ENCODE measurements at places on chromosomes 2 and 18.

- no peak for DNase-seq
These were observed 1042.5 kb downstream of the DPP10 start for GRCh38 chr2:115484983-115485382.

- DNase-seq: no peak
These were observed 42.8 kb downstream of the PROKR1 start for GRCh38 chr2:68686178-68686577.

DNA sequence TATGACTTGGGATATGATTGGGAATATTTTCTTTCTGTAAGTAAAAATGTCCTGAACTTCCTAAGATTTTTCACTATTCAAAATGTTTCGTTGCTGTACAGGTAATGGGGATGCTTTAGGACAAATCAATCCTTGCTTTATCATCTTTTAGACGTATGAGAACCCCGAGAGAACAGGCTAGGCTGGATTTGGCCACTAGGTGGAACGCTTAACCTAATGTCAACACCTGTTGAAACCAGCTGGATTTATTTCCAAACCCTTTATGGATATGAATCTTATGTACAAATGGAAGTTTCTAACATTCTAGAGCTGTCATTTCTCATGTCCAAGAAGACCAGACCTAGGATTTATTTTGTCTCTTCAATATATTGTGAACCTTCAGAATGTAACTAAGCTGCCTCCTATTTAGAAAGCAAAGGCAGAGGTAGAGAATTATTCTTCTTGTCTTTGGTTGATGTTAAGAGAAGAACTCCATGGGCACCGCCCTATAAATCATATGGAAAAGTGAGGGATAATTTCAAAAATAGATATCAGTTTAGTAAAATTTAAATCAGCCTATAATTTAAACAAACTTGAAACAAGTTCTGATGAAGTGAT, 96.7 kb downstream of the PMAIP1 start:
- DNase-seq: no peak

GRCh38 chr2:201357221-201357620, at the start of gene FLACC1:
TSS of gene FLACC1 (minus strand) at chr2:201357345. CDS start at chr2:201351404, 5,941 bp downstream.
- no peak for DNase-seq

GRCh38 chr2:46167406-46167805, 129.8 kb upstream of the EPAS1 start:
- DNase-seq: no peak

DNA sequence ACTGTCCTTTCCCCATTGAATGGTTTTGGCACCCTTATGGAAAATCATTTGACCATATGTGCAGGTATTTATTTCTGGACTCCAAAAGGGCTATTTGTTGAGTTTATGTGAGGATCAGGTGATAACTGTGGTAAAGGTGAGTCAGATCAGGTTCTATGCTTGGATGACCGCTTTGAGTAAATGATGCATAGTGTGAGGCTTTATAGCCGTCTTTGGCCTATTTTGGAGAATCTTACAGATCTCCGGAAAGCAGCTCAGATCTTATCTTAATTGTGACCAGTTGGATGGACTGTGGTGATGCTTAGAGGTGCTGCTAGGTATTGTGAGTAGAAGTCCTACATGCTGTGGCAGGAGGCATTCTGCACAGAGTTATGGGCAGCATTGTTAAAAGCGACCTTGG, 126.2 kb downstream of the METTL8 start:
- no peak for DNase-seq

DNA sequence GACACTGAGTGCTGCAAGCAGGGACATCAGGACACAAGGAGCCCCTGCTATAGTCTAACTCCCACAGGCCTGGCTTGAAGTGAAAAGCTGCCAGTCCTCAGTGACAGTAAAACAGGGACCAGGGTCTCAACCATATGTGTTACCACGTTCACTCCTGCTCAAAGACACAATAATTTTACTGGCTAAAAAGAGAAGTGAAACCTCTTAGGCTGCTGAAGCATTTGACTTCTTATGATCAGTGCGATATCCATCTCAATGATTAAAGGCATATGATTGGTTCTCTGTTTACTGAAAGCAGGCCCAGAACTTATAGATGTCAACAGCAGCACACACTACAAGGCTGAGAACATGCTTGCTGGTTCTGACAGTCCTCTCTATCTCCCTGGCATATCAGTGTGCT, 129.8 kb upstream of the LMAN1 start:
- no peak for DNase-seq

GRCh38 chr2:127626917-127627739, 18.8 kb upstream of the GPR17 start:
- DNase-seq: no peak

DNA sequence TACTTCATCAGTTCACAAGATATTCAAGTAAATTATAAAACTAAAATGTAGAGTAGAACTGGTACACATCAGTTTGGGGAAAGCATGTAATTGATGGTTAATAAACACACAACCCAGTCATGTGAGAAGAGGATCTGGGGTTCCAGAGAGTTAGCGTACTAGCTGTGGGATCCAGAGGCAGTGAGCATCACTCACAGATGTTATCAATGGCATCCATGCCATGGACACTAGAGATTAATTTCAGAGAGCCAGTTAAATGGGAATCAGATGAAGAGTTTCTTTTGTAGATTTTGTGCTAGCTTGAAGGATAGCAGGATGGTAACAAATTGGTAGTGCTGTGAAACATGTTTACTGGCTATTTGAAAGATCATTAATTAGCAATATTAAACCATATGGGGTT, 21.8 kb upstream of the CCDC68 start:
- DNase-seq: no peak

DNA sequence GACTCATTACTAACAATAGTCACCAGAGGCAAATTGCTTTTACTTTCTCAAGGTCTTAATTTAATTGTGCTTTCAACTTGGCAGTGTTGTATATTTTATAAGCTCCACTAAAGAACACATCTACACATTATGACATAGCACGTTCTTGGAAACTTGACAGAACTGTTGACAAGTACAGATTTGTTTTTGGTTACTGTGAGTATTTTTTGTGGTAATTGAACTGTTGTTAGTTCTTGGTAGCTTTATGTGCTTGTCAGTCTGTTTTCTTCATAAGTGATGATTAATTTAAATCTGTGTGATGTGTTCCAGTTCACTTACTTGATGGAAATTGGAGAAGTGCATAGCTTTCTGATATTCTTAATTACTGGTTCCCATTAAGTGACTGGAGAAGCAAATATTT, 63.9 kb downstream of the COMMD1 start:
- DNase-seq: no peak

GRCh38 chr2:17915811-17916518, 37.5 kb downstream of the KCNS3 start:
- no peak for DNase-seq

- no peak for DNase-seq
These were observed 1059.7 kb upstream of the ACVR2A start for GRCh38 chr2:146785101-146785500.

GRCh38 chr2:181120625-181121024, 140.2 kb downstream of the UBE2E3 start:
- no peak for DNase-seq

- no peak for DNase-seq
These were observed 20.3 kb downstream of the GKN2 start for GRCh38 chr2:68932402-68932801.

- DNase-seq: no peak
These were observed 29.0 kb upstream of the MAL start for GRCh38 chr2:94996305-94997100.

GRCh38 chr2:217216982-217217381, 357.1 kb upstream of the TNP1 start:
- DNase-seq: no peak

DNA sequence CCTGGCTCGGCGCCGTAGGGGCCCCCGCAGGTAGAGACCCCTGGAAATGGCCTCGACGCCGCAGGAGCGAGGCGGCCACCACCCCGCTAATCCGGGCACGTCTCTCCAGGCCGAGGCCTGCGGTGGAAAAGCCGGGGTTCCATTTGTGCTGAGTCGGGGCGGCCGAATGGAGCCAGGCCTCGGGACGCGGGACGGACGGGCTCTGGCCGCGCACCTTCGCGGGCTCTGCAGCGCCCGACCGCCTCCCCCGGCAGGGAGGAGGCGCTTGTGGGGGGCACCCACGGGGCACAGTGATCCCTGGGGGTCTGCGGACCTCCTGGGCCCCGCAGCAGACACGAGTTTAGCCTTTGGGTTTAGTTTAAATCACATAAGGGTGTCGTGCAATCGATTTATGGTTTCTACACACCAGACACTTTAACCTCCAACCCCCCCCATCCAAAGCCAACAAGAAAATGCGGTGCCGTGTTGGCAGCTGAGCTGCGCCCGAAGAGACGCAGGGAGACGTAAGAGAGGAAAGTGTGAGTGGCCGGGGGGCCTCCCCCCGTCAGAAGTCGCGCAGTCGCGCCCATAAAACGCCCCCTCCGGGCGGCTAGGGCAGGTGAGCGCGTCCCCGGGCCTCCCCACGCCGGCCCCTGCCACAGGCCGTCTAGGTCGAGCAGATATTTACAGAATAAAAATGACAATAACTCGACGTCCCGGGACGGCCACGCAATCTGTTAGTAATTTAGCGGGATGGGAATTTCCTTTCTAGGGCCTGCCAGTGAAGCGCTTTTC, 1.0 kb upstream of the NFATC1 start:
- DNase-seq: peak; percentile 41

GRCh38 chr2:139518321-139518720, 738.1 kb upstream of the NXPH2 start:
- DNase-seq: no peak
